Effector CD4-positive, alpha-beta T cell (primary cell): ENCODE measurements at places on chromosomes 7 and 10.

DNA sequence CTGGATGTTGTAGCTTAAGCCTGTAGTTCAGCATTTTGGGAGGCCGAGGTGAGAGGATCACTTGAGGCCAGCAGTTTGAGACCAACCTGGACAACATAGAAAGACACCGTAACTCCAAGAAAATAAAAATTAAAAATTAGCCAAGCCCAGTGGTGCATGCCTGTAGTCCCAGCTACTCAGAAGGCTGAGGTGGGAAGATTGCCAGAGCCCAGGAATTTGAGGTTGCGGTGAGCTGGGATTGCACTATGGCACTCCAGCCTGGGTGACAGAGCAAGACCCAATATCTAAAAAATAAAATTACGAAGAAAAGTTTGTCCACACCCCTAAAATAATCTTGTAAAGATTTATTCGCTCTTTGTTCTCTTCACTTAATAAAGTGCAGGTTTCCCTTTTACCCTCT is 951.0 kb downstream of the TYW1 start:
- no peak for DNase-seq

DNA sequence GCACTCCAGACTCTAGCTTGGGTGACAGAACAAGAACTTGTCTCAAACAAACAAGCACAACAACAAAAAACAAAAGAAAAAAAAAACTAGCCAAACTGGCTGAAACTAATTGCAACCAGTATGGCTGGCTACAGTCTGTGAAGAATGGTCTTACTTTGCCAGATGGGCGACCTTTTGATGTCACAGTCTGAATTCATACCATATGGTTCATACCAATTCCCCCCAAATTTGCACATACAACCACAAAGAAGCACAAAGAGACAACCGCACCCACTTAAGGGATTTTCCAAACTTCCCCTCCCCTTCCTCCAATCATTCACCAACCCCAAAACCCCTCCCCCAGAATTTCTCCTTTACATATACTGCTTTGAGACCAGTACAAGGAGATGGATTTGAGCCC is 114.2 kb downstream of the SPAG6 start:
- no peak for DNase-seq

- DNase-seq = no peak
These were observed 258.7 kb downstream of the CCDC3 start for GRCh38 chr10:12742771-12743170.

GRCh38 chr10:28566458-28567015 is 33.6 kb downstream of the WAC start:
- no peak for DNase-seq

DNA sequence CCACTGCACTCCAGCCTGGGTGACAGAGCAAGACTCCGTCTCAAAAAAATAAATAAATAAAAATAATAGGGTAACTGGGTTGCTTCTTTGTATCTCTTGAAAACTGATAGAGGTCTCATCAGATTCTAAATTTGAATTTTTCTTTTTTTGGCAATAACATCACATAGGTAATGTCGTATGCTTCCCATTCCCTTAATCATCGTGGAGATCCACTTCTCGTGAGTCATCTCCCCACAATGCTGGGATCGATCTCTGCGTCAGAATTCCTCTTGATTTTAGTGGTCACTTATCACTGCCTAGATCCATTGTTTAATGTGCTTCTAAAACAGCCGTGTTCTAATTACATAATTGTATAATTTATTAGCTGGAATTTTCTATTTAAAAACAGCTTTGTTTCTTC is 70.5 kb upstream of the DNAJB6 start:
- no peak for DNase-seq

DNA sequence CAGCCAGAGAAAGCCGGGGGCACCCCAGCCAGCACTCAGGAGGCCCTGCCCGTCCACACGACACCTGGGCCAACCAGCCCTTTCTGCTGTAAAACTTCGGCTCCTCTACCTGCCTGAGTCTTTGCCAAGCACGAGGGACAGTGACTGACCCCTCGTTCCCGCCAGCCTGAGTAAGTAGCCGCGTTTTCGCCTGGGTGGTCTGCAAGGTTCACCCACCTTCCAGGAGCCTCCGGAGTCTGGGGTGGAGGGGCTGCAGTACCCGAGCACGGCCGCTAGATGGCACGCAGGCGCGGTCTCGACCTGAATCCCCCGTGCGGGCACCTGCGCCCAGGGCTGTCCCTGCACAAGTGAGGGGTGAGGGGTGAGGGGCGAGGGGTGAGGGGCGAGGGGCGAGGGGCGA is 192.7 kb downstream of the PTPRN2 start:
- DNase-seq = peak; percentile 9

DNA sequence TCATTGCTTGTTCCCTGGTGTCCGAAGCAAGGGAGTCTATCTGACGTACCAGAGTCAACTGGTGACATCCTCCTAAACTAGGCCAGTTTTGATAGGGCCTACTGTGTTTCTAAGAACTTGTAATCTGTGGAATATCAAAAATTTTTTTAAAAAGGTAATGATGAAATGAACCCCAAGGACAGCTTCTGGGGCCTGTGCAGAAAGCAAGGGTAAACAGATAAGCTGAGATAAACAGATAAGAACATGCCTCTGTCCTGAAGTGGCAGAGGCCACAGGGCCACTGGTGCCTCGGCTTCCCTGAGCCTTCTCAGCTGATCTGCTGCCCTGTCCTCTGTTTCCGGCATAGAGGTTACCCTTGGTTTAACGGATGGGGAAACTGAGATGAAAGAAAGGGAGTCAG is 8.8 kb downstream of the GRK5 start:
- DNase-seq = no peak

- DNase-seq = no peak
These were observed 5.9 kb upstream of the IL6 start for GRCh38 chr7:22720791-22721786.

DNA sequence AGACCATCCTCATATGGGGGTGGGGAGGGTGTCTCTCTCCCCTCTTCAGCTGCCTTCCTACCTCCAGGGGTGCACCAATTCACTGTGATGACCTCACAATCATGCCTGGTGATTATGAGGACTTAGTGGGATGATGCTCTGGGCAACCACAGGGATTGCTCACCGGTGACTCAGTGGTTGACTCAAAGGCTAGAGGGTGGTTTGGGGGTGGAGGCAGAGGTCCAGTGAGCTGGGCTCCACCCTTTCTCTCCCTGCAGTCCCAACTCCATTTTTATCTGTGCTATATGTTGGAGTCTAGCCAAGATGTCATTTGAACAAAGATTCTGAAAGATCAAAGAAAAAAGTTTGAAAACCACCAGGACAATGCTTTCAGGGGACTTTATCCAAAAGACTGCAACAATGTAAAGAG is 286.9 kb downstream of the KCNMA1 start:
- DNase-seq = no peak

- DNase-seq = no peak
These were observed 1.8 kb downstream of the TNRC18 start for GRCh38 chr7:5421714-5422395.

DNA sequence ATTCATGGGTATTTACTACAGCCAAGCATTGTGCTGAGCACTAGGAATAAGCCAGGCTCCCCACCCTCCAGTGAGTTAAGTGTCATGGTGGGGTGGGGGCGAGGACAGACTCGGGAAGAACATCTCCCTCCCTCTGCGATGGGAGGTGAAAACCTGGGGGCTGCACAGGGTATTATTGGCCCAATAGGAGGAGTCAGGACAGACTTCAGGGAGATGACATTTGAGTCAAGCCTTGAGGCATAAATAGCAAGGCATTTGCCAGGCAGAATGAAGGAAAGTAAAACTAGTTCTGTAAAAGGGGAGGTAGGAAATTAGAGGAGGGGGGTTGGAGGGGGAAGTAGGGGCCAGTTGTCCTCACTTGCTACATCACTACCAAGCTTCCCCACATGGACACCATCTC is 18.9 kb downstream of the NKX2-3 start:
- no peak for DNase-seq

DNA sequence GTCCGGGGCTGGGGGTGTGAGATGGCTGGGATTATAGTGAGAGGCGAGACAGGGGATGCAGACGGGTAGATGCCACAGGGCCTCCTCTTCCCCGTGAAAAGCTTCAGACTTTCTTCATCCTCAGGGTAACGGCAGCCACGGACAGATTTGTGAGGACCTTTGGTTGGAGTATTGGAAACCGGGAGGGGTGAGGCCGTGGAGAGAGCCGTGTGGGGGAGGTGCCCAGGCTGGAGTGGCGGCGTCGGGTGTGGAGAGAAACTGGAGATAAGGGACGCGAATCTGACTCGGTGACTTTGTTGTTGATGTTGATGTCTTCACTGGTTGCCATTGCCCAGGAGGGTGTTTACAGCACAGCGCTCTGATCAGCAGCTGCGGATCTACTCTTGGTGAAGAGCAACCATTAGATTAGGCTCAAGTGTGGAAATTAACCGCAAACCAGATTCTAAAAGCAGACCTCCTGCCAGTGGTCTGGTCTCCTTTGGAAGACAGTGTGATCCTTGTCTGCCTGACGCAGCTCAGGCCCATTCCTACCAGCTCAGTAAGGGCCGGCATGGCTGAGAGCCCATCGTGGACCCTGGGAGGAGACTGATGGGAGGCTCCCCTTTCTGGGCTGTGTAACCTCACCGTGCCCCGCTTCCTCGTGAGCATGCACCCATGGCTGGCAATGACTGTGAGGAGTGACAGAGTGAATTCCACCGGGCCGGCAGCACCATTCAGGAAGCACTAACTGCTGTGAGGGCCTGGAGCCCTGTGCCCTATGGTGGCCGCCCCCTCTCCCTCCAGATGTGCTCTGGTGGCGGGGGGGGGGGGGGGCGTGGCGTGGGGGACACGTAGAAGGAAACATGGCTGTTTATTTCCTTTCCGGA is 90.3 kb downstream of the INPP5A start:
- no peak for DNase-seq

DNA sequence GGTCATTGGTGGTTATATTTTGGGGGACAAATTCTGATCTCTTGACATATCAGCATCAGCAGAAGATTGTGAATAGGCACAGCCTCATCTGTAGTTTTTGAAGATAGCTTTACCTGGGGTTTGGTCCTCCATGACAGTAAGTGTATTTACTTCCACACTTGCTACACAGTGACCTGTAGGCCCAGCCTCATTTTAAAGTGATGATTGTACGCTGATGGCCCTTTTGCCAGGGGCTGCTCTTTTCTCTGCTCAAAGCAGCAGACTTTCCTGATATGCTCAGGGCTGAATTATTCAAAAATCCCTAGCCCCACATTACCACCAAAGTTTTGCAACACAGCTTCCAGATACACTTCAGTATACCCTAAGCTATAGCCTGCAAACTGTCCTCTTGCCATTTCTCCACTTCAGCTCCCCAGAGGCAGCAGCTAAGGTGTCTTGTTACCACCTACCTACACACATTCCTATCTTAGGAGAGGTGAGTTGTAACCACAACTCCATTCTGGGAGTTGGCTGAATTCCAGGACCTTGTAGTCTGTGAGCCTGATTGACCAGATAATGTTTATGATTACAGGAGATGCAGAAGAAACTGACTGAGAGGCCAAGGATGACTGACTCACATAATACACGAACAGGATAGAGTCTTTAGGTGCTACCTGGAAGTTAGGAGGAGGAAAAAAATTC is 6.0 kb downstream of the ASB4 start:
- DNase-seq = no peak

- peak; percentile 85 for DNase-seq
These were observed 830 bp upstream of the ZNF438 start for GRCh38 chr10:31032258-31033132.

DNA sequence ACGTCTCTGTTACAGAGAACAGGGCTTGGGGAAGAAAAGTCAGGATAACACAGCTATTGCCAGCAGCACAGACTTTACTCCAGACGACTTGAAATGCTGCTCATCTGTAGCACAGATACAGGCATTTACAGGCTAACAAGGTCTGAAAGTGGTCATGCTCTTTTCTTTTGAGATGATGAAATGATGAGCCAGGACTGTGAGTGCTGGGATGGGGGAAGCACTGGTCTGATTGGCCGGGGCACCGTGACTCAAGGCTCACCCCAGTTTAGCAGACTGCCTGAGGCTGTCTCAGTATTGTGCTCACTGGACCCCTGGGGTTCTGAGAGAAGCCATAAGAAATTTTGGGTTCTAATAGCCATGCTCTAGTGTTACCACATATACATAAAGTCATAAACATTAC is 12.4 kb downstream of the SMKR1 start:
- no peak for DNase-seq

GRCh38 chr10:114271075-114271778 is 32.2 kb downstream of the VWA2 start:
- no peak for DNase-seq

DNA sequence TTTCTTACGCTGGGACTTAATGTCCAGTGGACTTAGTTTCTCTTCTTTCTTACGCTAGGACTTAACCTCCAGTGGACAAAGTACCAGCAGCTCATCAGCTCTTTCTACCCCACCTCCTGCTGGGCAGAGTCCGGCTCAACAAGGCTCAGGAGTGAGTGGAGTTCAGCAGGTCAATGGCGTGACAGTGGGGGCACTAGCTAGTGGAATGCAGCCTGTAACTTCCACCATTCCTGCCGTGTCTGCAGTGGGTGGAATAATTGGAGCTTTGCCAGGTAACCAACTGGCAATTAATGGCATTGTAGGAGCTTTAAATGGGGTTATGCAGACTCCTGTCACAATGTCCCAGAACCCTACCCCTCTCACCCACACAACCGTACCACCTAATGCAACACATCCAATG is 199.7 kb downstream of the MLLT10 start:
- no peak for DNase-seq

DNA sequence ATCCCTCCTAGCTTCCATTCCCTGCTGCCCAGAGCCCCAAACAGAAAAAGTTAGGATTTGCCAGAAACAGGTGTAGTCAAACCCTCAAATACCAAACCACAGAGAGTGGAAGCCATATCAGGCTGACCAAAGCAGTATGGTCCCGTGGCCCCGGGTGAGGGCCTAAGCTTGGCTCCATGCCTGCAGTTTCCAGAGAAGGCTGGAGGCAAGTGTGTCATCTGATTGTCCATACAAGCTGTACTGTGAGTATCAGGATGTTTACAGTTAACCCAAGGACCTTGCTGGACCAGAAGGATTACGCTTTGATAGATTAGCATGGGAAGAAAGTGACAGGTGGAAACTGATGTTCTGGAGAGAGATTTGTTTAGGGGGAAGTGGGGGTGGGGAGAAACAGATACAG is 96.3 kb downstream of the PRKAG2 start:
- DNase-seq = no peak

DNA sequence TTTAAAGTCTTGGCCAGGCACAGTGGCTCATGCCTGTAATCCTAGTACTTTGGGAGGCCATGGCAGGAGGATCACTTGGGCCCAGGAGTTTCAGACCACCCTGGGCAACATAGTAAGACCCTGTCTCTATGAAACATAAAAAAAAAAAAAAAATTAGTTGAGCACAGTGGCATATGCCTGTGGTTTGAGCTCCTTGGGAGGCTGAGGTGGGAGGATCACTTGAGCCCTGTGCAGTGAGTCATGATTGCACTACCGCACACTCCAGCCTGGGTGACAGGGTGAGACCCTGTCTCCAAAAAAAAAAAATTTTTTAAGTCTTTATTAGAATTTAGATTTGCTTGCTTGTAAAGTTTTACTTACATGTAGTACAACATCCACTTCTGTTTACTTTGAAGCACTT is 14.0 kb downstream of the WNT2 start:
- DNase-seq = no peak

- no peak for DNase-seq
These were observed 121.7 kb downstream of the PRPF18 start for GRCh38 chr10:13708256-13708990.
